ENCODE measurements at places on chromosomes 1 and 21.

GRCh38 chr21:34967509-34968289 lies 81.4 kb downstream of the RUNX1 start:
- DNase-seq = no peak

GRCh38 chr1:220011620-220012019 lies 34.7 kb downstream of the EPRS1 start:
- DNase-seq = no peak

DNA sequence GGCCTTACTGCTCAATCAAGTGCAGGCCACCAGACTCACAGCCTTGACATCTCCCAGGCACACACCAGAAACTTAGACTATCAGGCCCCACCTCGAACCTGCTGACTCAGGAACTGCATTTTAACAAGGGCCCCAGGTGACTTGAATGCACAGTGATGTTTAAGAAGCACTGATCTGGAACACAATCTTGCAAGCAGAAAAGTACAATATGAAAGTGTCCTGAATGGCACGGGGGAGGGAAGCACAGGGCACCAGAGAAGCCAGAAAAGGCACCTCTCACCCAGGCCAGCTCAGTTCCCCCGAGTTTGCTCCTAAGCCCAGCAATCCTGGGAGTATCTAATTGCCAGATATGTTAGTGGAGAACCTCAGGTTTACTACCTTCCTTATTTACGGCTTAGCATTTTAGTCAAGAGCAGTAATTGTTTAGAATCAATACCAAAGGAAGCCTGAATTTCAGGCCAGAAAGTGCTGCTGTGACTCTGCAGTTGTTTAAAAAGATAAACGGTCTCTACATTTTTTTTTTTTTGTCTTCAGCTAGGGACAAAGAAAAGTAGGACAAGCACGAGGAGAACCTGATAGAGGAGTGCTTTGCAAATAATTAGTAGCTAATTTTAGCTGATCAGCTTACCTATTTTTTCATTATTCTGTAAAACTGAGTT lies 50.9 kb upstream of the CDC42BPA start:
- no peak for DNase-seq

DNA sequence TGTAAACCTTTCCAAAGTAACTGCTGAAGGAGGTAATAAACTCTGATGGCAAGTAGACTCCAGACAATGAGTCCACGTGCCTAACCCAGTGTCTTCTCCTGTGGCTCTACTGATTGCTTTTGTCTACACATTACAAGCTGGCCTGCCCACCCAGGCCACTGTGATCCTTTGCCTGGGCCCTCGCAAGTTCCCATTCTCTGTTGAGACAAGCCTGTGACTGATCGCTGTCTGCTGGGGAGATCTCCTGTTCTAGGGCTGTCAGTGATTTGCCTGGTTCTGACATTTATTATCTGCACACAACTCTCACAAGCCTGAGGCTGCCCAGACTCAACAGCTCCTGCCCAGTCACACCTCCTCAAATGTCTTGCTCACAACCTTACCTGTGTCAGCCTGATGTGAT lies 81.4 kb downstream of the CYYR1 start:
- DNase-seq = no peak

DNA sequence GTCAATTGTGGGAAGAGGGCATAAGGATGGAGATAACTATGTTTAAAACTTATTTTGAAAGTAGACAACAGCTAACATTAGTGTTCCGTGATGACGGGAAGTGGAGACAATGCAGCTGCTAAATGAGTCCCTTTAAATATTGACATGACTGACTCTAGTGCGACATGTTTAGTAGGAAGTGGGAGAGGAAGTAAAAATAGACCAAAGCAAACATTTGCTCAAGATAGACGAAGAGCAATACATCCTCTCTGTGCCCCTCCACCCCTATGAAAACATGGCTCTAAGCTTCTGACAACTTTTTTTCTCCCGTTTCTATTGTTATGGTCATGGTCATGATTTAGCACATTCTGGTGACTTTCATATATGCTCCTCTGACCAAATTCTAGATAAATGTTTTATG lies 60.0 kb upstream of the HMCN1 start:
- no peak for DNase-seq

- no peak for DNase-seq
Measured at GRCh38 chr1:157124855-157125254, 13.3 kb downstream of the ETV3 start.

GRCh38 chr1:43868741-43869067 lies 64.9 kb upstream of the ARTN start:
- DNase-seq = no peak

GRCh38 chr1:90841473-90841872 lies 124.4 kb upstream of the BARHL2 start:
- DNase-seq = no peak

DNA sequence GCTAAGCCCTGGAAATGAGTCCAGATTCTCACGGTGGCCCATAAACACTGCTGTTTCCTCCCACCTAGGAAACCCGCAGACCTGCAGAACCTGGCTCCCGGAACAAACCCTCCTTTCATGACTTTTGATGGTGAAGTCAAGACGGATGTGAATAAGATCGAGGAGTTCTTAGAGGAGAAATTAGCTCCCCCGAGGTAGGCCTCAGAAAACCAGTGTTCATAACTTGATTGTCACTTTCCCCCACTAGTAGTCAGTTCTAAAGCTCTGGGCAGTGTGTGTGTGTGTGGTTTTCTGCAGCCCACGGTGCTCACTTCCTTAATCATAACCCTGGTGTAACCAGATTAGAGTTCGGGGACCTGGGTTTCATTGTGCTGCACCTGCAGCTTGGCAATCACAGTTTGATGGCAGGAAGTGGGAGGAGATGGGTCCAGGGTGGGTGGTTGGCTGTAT lies 39.1 kb downstream of the CLIC6 start:
- no peak for DNase-seq

GRCh38 chr1:63724375-63724899 lies 49.4 kb upstream of the ROR1 start:
- DNase-seq = no peak

GRCh38 chr1:56200896-56201295 lies 378.5 kb downstream of the PLPP3 start:
- no peak for DNase-seq

DNA sequence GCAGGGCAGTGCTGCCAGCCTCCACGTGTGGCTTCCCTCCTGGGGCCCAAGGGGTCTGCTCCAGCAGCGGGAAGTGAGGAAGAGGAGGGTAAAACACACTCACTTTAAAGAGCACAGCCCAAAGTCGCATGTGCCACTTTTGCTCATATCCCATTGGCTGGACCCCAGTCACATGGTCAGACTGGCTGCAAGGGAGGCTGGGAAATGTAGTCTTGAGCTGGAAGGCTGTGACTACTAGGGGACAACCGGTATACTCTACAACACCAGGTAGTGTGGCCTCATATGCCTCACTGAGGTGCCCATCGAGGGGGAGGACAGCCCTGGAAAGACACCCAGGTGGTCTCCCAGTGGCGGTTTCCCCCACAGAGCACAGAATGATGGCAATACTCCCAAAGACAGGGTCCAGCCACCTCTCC lies 45.2 kb downstream of the CAMK2N1 start:
- DNase-seq = no peak

DNA sequence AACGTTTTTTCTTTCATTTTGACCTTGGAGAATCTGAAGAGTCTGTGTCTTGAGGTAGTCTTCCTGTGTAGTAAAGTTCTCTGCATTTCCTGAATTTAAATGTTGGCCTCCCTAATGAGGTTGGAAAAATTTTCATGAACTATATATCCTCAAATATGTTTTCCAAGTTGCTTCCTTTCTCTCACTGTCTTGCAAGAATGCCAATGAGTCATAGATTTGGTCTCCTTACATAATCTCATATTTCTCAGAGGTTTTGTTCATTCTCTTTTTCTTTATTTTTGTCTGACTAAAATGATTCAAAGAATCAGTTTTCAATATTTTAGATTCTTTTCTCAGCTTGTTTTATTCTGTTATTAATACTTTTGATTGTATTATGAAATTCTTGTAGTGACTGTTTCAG lies 87.6 kb downstream of the DRAM2 start:
- DNase-seq = no peak

GRCh38 chr21:41772351-41773080 lies 5.7 kb upstream of the RIPK4 start:
- no peak for DNase-seq

Measured in NCI-H1436 treated with DMSO at 0.1 percent for 48 hours (cell line).